ENCODE measurements at places on chromosomes 7 and 10.

DNA sequence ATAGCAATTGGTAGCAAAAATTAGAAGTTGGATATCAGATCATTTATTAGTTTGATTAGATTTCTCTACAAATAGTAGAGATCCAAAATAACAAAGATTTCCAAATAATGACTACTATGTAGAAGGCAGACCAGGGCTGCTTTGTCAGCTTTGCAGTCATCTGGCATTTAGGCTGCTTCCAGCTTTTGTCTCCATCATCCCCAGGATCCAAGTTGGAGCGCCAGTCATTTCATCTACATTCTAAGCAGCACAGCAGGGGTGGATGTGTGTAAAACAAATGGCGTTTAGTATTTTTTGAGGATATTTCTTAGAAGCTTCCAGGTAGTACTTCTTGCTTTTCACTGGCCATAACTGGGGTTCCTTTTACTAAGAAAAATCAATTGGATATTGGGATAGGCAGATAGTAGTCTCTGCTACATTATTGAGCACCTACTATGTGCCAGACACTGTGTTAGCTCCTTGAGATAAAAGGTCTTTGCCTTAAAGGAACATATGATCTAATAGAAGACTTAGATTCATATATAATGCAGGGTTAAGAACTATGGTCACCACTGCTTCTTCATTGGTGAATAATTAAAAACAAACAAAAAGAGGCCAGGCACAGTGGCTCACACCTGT lies 41.5 kb downstream of the TPST1 start:
- DNase-seq, result no peak

DNA sequence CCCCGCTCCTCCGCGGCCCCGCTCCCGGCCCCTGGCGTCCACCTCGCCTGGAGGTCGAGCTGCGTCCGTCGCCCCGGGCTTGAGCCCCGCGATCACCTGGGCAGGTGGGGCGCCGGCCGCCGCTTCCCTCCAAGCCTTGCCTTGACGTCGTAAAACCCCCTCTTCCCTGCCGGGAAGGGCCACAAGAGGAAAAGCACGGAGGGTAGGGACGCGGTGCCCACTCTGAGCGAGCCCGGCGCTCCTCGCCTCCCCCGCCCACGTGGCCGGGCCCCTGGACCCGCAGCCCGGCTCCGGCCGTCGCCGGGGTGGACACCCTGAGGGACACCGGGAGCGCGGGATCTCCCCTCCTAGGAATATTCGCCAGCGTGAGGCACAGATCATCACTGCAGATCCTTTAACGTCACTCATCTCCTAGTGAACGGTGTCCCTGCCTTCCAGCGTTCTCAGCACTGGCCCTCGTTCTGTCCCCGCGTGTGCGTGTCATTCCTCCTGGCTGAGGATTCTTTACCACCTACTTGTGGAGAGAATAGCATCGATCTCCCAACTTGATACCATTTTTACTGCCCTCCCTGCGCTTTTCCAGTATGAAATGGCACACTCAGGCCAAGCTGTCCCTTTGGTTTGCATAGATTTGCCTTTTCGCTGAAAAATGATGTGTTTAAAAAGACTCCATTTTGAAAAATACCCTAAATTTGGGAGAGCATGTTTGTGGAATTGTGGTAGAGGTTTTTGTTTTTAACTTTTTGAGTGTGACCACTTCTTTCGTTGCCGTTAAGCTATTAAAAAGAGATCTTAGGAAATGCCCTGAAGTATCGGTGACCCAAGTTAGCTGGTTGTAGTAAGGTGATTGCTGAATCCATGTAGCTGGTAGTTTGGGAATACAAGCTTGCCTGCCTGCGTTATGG lies 649 bp downstream of the ACTR3B start:
- DNase-seq, result no peak

GRCh38 chr10:70621503-70622078 lies 19.1 kb upstream of the PRF1 start:
- DNase-seq, result no peak

- no peak for DNase-seq
Observed at GRCh38 chr7:48289656-48290055, 118.4 kb downstream of the ABCA13 start.

DNA sequence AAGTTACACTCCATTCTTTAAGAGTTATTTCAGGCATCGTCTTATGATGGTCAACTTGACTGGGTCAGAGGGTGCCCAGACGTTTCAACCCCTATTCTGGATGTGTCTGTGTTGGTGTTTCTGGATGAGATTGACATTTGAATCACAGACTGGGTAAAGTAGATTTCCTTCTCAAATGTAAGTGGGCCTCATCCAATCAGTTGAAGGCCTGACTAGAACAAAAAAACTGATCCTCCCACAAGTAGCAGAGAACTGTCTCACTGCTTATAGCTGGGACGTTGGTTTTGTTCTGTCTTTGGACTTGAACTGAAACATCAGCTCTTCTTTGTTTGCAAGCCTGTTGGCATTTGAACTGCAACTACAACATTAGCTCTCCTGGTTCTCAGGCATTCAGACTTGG lies 76.3 kb upstream of the LYZL1 start:
- no peak for DNase-seq

DNA sequence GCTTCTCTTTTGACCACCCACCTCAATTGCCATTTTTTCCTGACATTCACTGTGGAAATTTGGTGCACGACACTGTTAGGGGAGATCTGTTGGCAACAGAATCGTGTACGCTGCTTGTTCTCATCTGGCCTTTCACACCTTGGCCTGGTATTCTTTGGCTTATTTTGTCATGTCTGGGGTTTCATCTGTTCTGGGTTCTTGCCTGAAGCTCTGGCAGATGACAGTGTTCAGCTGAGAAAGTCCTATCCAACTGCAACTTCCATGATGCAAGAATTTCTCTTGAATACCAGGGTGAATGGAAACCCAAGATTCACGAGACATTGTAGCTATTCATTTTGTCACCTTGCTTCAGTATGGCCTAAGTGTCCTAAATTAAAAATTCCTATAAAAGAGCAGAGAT lies 82.6 kb upstream of the CELF2 start:
- no peak for DNase-seq

GRCh38 chr10:42544945-42545344 lies 93.4 kb downstream of the ZNF33B start:
- DNase-seq, result no peak

GRCh38 chr7:51545131-51545530 lies 228.5 kb upstream of the COBL start:
- no peak for DNase-seq

GRCh38 chr10:97197030-97197500 lies 11.3 kb upstream of the SLIT1 start:
- no peak for DNase-seq

GRCh38 chr7:36207451-36208291 lies 54.6 kb downstream of the EEPD1 start:
- no peak for DNase-seq

DNA sequence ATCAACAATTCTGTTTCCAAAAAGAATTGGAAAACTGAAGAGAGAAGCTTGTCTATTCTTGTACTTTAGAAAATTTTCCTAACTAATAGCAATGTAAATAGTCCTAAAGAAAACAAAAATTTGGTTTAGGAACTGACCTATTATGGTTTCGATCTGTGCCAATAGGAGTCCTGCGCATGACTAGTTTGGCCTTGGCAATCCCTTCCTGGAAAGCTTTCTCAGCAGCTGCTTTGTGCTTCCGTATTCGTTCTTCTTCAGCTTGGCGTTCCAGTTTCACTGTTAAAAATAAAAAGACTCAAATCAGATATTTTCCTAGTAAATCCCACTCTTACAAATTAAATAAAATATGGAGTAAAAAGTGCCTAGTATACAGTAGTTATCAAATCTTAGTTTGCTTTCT lies 36.6 kb downstream of the FZD9 start:
- DNase-seq, result no peak

DNA sequence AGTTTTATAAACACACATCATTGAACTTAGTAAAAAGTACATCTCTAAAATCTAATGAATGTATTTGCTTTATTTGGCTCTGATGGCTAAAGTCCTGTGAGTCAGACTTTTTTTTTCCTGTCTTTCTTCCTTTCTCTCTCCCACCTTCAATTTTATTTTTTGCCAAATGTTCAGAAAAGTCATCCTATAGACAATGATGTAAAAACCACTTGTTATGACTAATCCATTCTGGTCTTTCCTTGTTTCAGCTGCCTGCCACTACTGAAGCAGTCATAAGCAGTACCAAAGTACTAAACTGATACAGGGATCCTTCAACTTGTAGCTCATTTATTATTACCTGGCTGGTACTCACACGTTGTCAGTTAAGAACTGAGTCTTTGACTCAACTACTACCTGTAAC lies 23.9 kb downstream of the HECTD2 start:
- DNase-seq, result no peak

- no peak for DNase-seq
Observed at GRCh38 chr10:119090968-119091367, 10.4 kb upstream of the EIF3A start.

DNA sequence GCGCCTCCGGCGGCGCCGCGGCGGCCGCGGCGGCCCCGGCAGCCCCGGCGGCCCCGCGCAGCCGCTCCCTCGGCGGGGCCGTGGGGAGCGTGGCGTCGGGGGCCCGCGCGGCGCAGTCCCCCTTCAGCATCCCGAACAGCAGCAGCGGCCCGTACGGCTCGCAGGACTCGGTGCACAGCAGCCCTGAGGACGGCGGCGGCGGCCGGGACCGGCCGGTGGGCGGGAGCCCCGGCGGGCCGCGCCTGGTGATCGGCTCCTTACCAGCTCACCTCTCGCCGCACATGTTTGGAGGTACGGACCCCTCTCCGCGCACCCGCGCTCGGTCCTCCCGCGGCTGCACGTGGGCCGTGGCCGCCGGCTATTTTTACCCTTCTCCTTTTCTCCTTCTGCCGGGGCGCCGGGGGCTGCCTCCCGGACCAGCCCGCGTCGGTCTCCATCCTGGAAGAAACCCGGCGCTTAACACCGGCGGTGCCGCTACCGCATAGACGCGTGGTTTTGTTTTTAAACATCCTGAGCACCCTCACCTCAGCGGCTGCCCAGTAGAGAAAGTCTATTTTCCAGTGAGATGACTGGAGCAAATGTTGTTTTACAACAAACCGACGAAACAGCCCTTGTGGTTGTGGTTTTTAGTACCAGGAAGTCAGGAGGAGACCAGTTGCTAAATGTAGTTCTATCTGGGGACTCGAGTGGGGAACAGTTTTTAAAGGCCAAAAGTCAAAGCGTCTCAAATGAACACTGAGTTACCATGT lies 1.3 kb downstream of the ZNRF2 start:
- DNase-seq, result no peak

- DNase-seq, result no peak
Observed at GRCh38 chr7:140734096-140734495, 37.6 kb downstream of the NDUFB2 start.

Measured in urinary bladder (tissue), 4 donors.